ENCODE measurements at places on chromosomes 12 and 14.

DNA sequence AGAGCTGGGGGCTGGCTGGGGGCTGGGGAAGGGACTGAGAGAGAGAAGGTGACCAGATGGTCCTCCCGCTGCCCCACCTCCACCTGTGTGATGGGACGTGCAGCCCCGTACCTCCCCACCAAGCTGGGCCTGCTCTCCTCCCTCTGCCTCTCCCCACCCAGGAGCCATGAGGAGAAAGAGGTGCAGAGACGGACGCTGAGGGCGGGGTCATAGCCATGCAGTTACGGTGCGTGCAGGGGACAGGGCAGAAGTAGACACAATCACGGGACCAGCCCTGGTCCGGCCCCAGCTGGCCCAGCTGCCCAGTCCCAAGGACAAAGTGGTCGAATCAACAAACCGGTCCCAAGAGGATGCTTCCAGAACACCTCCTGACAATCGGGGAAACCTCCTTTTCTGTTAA lies 33.2 kb downstream of the RFLNA start:
- no peak for DNase-seq

DNA sequence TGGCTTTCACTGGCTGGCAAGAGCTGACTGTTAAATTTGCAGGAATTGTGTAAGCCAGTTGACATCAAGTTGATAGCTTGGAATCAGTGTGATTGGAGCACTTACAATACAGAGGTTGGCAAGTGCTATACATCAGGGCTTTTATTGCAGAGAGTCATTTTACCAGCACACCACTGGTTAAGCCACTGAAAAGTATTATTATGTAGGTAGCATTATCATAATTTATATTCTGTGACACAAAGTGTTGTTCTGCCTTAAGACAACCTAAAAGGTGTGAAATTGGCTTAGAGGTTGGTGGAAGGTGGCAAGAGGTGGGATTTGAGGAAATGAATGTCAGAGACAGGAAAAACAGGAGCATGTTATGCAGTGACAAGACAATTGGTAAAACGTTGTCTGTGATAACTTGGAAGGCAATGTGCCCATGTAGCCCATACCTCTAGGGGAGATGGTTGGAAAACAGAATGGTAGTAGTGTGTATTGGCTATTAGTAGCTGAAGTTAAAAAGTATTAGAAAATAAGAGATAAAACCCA lies 172.9 kb upstream of the PRICKLE1 start:
- DNase-seq = no peak

GRCh38 chr14:58954052-58954451 lies 234.4 kb upstream of the DAAM1 start:
- no peak for DNase-seq

DNA sequence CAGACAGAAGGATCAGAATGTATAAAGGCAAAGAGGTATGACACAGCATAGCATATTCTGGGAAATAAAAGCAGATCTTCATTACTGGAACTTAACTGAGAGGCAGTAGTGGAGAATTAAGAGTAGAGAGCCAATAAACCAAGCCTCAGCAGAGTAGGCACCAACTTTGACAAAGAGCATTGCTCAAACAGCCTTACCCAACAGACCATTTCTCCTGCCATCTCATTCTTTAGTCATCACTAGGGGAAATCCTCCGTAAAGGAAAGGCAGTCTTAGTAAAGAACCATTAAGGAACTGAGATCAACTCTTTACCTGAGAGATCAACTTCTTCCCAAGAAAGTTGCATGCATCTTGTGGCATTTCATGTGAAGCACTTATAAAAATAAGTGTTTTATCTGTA lies 36.6 kb downstream of the SENP1 start:
- no peak for DNase-seq

- no peak for DNase-seq
Observed at GRCh38 chr12:122141911-122142725, 31.9 kb downstream of the IL31 start.

DNA sequence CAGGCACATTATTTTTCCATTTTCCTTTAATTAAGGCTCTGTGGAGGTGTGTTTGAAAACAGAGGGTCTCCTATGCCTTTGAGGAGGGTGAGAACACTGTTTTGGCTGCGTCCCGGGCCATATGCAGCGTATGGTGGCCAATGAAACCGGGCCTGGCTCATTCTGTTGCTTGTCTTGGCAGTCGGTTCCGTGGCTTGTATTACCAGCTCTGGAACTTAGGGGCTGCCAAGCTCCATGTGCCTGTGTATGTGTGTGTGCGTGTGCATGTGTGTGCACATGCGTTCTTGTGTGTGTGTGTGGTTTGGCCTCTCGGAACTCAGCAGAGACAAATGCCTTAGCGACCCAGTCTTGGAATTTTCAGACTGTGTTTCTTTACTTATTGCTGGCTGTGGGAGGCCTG lies 2.7 kb downstream of the JDP2 start:
- DNase-seq = no peak
